ENCODE measurements at places on chromosomes 2 and 18.

GRCh38 chr2:125850541-125850940, 805.4 kb upstream of the GYPC start:
- no peak for DNase-seq

DNA sequence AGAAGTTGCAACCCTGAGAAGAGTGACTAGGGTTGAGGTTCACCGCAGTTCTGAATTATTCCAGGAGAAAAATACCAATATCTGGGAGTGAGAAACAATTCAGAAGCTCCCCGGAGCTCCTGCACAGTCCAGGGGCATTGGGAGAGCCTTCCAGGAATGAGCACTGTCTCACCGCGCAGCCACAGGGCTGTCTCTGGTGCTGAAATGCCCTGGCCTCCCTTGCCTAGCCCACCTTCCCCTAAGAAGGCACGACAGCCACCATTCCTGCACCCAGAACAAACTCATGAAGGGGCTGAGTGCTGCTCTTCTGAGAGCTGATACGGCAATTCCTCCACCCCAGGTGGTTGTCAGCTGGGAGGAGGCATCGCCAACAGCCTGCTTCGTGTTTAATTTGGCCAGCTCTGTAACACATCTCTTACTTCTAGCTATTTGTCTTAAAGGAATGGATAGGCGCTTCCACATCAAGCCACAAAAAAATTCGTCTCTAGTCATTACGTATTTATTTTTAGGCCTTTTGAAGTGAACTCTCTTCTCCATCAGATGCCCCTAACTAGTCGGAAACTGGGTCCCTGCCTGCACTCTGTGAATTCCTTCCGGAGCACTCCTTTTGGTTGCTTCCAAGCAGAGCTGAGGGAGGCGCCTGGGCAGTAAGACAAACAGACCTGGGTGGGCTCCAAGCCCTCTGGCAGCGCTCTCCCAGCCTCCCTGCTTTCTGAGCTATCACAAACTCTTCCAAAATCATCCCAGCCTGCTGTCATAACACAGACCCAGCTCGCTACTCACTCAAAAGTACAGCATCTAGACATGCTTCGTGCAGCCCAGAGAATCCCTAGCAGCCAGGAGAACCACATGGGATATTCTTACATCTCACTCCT, 120.5 kb upstream of the CCDC68 start:
- no peak for DNase-seq

- DNase-seq: no peak
Measured at GRCh38 chr2:161223139-161223732, 63.0 kb downstream of the TANK start.

DNA sequence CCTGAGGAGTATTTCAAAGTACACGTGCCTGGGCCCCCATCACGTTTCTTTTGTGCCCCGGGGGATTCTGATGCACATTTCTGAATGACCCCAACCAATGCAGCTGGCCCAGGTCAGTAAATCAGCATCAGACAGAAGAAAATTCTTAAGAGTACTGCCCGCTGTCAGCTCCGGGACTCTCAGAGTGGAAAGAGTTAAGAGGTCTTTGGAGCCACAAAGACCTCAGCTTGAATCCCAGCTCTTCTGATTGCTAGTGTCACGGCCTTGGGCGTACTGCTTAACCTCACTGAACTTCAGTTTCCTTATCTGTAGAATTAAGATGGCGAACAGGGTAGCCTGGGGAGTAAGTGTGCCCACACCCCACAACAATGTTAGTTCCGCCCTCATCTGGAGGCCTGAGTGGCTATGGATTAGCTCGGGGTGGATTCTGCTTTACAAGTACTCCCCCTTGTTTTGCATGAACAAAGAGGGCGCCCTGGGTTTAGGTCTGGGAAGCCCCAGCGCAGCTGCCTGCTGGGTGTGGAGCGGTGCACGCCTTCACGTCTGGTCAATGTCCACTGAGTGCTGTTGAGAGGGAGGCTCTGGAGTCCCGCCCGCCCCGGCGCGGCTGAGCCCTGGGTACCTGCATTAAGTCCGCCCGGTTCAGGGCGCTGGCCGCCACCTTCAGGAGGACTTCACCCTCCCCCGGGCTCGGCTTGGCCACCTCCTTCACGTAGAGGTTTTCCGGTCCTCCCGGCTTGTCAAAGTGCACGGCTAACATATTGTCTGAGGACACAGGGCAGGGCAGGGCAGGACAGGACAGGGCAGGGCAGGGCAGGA, 858 bp downstream of the TP53I3 start:
- DNase-seq: peak; percentile 49

GRCh38 chr2:47357483-47357882, 45.5 kb upstream of the MSH2 start:
- no peak for DNase-seq

- no peak for DNase-seq
Measured at GRCh38 chr2:222241128-222241870, 57.5 kb downstream of the PAX3 start.

GRCh38 chr2:204124140-204124750, 187.7 kb downstream of the ICOS start:
- DNase-seq: no peak

- DNase-seq: no peak
Measured at GRCh38 chr18:48376406-48376805, 32.8 kb downstream of the ZBTB7C start.

Measured in activated naive CD8-positive, alpha-beta T cell treated with anti-CD3 and anti-CD28 coated beads, Interleukin-2, amount 50 U/mL, for 24 hours (primary cell).